Right atrium auricular region (tissue), 2 donors: ENCODE measurements at places on chromosomes 3 and 15.

- DNase-seq, result no peak
These were observed 169.3 kb downstream of the ADAMTS9 start for GRCh38 chr3:64518496-64518895.

DNA sequence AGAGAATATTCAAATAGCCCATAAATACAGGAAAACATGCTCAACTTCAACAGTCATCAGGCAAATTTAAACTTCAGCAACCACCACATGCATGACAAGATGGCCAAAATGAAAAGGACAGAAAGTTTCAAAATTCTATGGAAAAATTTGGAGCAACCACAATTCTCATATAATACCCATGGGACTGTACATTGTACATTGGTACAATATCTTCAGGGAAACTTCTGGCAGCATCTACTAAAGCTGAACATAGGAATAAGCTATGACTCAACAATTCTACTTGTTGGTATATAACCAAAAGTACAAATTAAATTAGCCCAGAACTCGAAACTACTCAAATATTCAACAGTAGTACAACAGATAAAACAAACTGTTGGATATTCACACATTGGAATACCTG is 847.6 kb downstream of the TBL1XR1 start:
- DNase-seq, result no peak

- no peak for DNase-seq
These were observed 88.9 kb downstream of the EOMES start for GRCh38 chr3:27633224-27633545.

- no peak for DNase-seq
These were observed 64.9 kb downstream of the SLC7A14 start for GRCh38 chr3:170520996-170521395.

DNA sequence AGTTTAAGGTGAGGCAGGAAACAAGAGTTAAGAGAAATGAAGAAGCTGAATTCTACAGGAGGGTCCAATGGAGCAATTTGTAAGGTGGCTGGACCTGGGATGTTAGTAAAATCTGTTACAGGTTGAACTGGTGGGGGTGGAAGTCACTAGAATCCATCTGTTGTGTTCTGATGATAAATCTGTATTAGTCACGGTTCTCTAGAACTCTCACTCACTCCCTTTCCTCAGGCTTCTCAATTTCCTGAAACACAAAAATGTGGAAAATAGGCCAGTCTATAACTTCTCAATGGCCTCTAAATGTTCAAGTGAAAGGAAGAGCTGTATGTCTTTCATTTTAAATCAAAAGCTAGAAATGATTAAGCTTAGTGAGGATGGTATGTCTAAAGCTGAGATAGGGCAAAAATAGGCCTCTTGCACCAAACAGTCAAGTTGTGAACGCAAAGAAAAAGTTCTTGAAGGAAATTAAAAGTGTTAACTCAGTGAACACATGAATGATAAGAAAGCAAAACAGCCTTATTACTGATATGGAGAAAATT is 180.2 kb upstream of the CBLB start:
- no peak for DNase-seq

DNA sequence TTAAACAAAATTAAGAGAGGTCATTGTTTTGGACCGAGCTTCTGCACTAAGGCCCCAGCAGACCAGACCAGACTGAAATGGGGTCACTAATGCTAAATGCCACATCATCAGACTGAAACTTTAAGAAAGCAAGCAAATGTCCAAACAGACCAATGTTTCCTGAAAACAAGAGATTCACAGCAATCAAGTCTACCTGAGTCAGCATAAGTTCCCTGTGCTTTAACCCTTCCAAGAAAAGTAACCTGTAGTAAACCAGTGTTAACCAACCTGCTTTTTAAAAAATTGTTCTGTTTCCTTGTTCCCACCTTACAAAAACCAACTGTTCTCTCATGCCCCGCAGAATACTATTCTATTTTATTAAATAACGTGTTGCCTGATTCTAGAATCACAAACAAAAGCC is 241.1 kb upstream of the GADL1 start:
- no peak for DNase-seq

GRCh38 chr3:181839916-181840297 is 128.2 kb downstream of the SOX2 start:
- DNase-seq, result no peak

- DNase-seq, result no peak
These were observed 23.0 kb downstream of the TPM1 start for GRCh38 chr15:63065262-63066221.

- DNase-seq, result peak; percentile 42
These were observed 13.4 kb upstream of the ITGA11 start for GRCh38 chr15:68445351-68445750.
